Amniotic stem cell (primary cell): ENCODE measurements at places on chromosomes 4 and X.

DNA sequence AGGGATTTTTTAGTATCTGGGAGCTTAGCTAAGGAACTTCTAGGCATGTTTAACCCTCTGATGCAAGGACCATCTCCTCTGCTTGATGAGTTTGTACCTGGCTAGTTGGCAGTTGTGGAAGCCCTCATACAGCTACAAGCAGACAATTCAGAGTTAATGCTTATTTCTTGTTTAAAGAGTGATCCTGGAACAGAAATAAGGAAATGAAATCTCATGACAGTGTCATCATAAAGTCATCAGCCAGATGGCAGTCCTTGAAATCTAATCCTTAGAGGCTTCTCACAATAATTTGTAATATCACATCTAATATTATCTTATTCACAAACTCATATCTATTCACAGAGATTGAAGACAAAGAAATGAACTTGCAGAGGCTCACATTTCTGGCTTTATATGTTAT lies 581.6 kb upstream of the FTHL17 start:
- no peak for DNase-seq

GRCh38 chr4:102305666-102306065 lies 39.6 kb downstream of the SLC39A8 start:
- no peak for DNase-seq

- DNase-seq = no peak
Observed at GRCh38 chr4:110216129-110216528, 17.7 kb upstream of the ELOVL6 start.

DNA sequence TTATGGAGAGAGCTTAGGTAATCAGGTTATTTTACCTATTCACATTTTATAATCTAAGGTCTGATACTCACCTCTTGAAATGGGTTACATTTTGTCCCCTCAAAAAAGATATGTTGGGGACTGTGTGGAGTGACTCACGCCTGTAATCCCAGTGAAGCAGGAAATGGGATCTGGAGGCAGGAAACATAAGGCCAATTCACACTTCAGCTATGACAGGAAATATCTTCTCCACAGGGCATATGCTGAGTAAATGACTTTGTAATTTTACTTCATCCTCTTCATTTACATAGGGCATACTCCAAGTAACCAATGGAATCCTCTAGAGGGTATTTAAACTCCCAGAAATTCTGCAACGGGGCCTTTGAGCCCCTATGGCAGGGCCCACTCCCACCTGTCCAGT lies 54.8 kb upstream of the ZMAT1 start:
- DNase-seq = no peak

GRCh38 chrX:135302269-135302873 lies 6.9 kb upstream of the ETDC start:
- DNase-seq = no peak
